ENCODE measurements at places on chromosomes 12 and 14.

DNA sequence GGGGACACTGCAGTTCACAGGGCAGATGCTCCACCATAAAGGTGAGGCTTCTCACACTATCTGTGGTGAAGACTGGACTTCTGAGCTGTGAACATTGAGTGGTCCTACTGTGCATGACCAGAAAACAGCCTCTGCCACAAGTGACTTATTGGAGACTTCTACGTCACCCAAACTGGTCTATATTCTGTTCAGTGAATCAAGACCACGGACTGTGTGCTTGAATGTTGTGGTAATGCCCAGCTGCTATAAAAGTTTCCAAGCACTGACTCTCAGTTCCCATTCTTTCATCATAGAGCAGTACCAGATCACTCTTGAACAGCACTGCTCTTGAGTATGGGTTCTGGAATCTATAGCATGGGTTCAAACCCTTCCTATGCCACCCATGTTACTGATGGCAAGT is 4.8 kb upstream of the PLEK2 start:
- no peak for DNase-seq

GRCh38 chr12:65522956-65523860 is 244.7 kb downstream of the MSRB3 start:
- DNase-seq = no peak

GRCh38 chr14:103164006-103164405 is 40.7 kb downstream of the TNFAIP2 start:
- DNase-seq = no peak

DNA sequence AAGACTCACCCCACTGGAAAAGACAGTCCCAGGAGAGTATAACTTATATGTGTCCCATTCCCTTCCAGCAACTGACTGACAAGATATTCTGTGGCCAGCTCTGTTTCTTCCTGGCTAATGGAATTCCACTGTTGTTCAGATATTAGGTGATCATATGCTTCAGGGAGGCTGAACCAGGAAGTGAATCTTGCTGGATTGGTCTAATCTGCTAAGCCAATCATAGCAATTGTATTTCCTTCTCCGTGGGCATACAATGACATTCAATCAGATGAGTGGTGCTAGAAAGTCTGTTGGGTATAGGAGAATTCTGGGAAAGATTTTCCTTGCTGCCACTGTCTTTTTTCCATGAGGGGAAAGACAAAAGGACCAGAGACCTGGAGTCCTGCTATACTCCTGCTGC is 12.1 kb downstream of the PYGL start:
- DNase-seq = no peak

GRCh38 chr14:88380405-88380804 is 5.1 kb upstream of the SPATA7 start:
- no peak for DNase-seq

- DNase-seq = no peak
These were observed 30.4 kb upstream of the TMEM132C start for GRCh38 chr12:128236525-128236924.

DNA sequence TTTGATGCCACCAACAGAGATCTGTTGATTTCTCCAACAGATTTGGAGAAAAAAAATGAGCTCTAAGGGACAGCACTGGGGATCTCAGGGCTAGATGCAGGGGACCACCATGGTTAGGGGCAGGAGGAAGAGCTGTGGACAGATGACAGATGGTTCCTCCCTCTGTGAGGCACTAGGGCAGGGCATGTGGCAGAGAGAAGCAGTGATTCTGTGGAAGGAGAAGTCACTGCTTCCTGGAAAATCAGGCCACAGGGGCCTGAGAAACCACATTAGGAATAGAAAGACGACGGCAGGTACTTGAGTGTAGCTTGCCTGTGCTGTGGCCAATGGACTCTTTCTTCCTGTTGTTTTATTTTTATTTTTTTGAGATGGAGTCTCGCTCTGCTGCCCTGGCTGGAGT is 24.9 kb upstream of the TMED2 start:
- DNase-seq = no peak

DNA sequence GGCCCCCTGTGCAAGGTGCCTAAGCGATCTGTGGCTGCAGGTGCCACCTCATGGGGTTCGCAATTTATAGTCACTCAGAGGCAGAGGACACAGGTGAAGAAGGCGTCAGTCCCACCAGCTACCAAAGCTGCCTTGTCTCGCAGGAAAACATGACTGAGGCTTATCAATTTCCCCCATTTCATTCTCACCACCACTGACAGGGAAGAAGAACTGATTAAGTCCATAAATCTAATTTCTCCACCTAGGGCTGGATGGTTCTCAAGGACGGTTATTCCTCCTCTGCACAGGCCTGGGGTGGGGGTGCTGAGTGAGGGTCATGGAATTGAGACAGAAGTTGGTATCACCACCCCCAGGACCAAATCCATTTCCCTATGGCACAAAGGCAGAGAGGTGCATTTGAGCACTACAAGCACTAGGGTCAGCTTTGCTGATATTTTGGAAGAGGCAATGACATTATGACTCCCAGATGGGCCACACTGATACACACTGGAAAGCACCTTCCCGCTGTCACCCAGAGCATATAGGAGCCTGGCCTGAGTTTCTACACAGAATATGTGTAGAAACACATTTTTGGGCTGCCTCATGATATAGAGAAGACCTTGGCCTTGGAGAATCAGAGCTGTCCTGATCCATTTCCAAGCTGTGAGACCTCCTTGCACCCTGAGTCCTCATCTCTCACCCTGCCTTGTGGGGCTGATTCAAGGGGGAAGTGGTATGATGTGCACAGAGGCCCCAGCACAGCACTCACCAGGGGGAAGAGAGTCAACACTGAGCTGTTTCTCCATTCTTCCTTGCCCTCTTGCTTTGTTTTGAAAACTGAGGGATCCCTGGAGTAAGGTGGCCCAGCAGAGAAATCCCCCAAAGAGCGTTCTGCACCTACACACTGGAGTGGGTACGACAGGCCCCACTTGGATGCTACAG is 59.4 kb downstream of the PITPNM2 start:
- no peak for DNase-seq

Measured in mesothelial cell of epicardium (in vitro differentiated cells).